ENCODE measurements at places on chromosomes 13 and 19.

GRCh38 chr19:48551437-48552302 is at the start of gene SULT2B1:
Gene SULT2B1 (plus strand): TSS chr19:48552172. CDS start chr19:48552253, 81 bp downstream.
- DNase-seq, result peak; percentile 94

GRCh38 chr19:47848823-47849473 is 10.1 kb upstream of the TPRX2 start:
- no peak for DNase-seq

GRCh38 chr13:38667526-38668109 is 19.3 kb upstream of the FREM2 start:
- no peak for DNase-seq

GRCh38 chr19:33395561-33396550 is 22.3 kb downstream of the CEBPG start:
- no peak for DNase-seq

GRCh38 chr13:54162069-54162468 is 1133.5 kb downstream of the OLFM4 start:
- no peak for DNase-seq

DNA sequence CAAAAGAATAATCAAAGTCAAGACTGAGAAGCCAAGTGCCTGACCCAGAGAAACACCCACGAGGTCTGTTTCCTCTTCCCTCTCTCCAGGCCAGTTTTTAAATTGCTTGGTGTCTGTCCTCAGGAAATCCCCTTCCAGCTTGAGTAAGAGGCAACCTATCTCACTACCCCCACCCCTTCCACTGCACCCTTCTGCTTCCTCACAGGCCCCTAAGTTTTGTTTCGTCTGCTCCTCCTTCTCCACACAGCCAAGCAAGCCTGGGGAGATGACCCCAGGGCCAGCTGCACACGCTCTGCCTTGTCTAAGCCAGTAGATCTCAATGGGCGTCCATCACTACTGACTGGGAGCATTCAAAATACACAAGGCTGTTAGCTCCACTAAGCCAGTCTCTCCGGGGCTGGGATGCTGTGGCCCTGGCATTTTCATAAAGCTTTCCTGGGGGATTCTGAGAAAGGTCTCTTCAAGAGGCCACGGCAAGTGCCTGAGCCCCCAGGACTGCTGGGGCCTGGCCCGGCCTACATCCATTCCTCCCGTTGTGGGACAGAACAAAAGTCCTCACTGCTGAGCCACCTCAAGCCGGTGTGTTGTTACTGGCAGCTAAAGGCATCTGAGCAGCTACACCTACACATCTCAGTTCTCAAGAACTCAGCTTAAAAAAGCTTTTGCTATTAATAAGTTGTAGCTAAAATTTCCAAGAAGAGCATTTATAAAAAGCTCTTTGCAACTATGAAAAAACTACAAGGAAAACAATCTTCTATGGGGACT is 14.9 kb upstream of the IL4I1 start:
- no peak for DNase-seq

DNA sequence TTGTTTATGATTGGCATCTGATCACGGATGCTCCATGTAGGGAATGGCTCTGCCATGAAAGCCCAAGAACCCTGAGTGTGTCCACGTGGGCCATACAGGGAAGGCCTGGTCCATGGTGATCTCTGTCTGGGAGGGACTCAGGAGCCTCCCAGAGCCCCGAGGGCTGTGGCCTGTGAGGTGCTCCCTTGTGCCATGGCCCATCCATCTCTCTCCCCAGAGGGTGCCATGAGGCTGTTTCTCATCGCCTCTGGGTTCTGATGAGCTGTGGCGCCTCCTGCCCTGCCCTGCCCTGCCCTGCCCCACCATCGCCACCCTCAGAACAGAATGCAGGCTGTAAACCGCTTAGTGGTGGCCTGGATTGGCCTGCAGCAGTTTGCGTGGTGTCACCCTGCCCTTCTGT is 83.1 kb downstream of the ATP11A start:
- no peak for DNase-seq

DNA sequence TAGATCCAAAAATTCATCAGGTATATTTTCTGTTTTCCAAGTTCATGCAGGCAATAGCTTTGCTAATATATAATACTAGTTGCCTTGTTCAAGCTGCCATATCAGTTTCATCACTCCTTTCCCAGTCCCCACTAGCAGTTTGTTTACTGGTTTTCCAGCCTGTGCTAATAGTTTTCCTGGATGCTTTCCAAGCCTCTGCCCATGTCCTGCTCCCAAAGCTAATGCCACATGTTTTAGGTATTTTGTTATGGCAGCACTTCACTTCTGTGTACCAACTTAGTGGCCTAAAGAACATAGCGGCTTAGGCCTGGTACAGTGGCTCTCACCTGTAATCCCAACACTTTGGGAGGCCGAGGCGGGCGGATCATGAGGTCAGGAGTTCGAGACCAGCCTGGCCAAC is 28.1 kb upstream of the ZNF527 start:
- no peak for DNase-seq

GRCh38 chr19:44640518-44640917 is 3.2 kb upstream of the PVR start:
- no peak for DNase-seq

- no peak for DNase-seq
These were observed 35.0 kb downstream of the ZSWIM4 start for GRCh38 chr19:13830114-13830740.

DNA sequence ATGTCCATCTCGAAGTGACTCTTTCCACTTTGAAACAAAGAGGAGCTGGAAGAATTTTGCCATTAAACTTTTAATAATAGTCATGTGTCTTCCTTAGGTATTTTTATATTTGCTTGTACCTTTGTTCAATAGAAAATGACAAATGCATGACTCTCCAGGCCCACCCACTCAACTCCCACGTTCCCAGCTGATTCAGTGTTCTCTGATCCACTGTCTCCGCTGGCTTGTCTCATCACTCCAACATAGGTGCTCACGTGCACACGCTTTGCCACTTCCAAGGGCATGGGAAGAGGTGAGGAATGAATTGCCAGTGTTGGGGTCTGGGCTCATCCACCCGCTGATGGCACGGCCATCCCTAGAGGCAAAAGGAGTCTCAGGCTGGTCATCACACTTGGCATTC is 24.5 kb downstream of the RASL11A start:
- no peak for DNase-seq

DNA sequence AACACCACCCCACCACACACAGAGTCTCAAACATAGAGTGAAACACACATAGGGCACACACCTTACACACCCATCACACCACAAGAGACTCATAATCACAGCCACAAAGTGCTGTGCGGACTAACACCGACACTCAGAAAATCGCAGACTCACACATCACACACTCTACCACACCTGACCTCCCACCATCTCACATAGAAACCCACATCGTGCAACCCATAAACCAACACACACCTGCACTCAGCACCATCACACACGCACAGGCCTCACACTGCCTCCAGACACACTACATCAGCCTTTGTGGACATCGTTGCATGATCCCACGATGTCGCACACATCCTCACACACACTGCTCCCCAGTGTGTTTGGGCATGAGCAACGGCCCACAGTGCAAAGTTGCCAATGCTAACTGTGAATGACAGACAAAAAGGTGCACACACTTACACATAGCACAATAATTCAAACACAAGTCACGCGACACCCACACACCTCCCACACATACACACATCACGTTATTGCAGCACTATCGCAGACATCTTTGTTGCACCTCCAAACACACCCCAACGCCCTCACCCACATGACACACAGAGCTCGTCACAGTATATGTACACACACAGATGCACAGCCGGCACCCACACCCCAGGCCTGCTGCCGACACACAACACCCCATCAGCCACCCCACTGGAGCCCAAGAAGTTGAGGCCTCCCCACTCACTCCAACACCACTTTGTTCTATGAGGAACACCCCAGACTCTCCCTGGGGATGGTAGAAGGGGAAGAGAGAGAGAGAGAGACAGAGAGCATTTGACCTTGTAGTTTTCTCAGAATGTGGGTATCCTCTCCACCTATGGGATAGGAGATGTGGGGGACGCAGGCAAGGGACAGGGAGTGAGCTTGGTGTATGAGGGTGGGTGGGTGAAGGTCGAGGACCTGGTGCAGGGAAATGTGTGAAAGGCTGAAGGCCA is 1.2 kb upstream of the ATP1A3 start:
- no peak for DNase-seq

GRCh38 chr19:56350416-56351045 is 35.9 kb upstream of the ZSCAN5A start:
- DNase-seq, result no peak

DNA sequence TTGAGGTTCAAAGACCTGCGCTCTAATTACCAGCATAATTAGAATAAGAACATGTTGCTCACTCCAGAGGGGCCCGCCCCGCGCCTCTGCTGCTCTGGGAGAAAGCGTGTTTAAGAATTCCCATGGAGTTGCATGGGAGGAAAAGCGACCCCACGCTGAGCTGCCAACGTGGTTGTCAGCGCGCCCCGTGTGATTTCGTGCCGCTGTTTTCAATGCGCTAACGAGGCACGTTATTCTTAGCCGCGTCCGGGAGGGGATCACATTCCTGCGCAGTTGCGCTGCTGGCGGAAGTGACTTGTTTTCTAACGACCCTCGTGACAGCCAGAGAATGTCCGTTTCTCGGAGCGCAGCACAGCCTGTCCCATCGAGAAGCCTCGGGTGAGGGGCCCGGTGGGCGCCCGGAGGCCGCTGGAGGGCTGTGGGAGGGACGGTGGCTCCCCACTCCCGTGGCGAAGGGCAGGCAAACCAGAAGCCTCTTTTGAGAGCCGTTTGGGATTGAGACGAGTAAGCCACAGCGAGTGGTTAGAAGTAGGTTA is 173.8 kb upstream of the SOX1 start:
- DNase-seq, result no peak

DNA sequence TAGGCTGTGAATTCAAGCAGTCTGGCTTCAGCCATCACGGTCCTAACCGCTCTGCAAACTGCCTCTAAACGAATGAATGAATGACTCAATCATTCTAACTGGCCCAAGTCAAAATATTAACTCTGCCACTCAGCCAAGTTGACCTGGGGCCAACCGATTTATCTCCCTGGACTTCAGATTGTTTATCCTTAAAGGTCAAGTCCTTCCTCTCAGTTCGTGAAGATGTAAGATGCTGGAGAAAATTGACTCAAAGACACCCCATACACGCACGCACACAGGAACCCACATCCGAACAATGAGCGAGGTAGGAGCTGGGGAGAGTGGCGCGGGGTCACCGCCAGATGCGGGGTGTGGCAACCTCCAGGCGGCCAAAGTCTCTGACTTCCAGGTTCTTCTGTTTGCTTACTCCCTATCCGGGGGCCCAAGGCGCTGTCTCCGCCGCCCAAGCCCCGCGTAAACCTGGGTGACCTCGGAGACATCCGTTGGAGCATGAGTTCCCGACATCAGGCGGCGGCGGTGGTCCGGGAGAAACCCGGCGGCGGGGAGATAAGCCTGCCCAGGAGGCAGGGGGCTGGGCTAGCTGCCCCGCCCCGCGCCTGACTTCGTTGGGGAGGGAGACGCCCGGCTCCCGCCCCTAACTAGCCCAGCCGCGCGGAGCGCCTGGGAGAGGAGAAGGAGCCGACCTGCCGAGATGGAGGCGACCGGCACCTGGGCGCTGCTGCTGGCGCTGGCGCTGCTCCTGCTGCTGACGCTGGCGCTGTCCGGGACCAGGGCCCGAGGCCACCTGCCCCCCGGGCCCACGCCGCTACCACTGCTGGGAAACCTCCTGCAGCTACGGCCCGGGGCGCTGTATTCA is at the start of gene CYP2S1:
Gene CYP2S1, plus strand, starts transcription at position 646 of the 856 bp plus-strand sequence. Its CDS starts 46 bp downstream, at position 692.
- DNase-seq, result no peak

DNA sequence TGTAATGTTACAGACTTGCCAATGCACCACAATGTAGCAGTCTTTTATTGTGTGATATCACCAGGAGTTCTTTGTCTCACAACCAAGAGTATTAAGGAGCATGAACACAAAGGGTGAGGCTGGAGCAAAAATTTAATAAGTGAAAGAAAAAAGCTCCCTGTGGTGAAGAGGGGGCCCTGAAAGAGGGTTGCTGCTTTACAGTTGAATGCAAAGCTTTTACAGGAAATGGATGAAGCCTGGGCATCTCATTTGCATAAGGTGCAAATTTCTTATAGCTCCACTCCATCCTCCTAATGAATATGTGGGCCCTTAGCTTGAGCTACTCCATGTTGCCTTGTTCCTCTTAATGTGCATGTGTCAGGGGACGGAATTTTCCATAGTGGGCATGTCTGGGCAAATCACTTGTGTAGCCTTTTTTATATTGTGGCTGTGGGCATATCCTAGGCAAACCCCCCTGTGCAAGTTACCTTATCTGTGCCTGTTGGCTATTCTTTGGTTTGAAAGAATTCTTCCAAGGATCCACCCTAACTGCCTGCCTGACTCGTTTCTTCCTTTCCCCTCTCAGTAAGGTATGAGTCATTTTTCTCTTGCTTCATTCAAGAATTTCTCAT is 45.3 kb upstream of the TRPC4 start:
- DNase-seq, result no peak

GRCh38 chr13:27634231-27634630 is 12.5 kb downstream of the POLR1D start:
- DNase-seq, result no peak

GRCh38 chr13:110010404-110011138 is 224.2 kb upstream of the IRS2 start:
- DNase-seq, result no peak

- DNase-seq, result no peak
These were observed 89.2 kb downstream of the DHRS12 start for GRCh38 chr13:51714663-51715168.

GRCh38 chr13:91355826-91356710 is 8.6 kb downstream of the MIR17HG start:
- DNase-seq, result no peak

GRCh38 chr19:1253514-1254080 is 5.2 kb downstream of the MIDN start:
- DNase-seq, result no peak

DNA sequence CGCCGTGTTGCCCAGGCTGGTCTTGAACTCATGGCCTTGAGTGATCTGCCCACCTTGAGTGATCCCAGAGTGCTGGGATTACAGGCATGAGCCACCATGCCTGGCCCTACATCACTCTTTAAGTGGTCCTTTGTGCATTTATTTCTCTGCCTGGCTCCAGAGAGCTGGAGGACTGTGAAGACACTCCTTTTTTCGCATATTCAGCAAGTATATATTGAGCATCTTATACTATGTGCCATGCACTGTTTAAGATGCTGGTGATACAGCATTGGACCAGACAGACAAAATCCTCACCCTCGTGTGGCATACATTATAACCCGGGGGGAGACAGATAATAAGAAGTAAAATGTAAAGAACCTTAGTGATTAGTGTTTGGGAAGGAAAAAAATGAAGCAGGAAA is 66.8 kb upstream of the NPAS1 start:
- no peak for DNase-seq

- DNase-seq, result no peak
These were observed 428.1 kb upstream of the DACH1 start for GRCh38 chr13:72295153-72295552.

GRCh38 chr13:42754801-42755510 is 26.4 kb upstream of the FAM216B start:
- DNase-seq, result no peak

- DNase-seq, result no peak
These were observed 49.6 kb downstream of the RYR1 start for GRCh38 chr19:38483016-38483630.

GRCh38 chr13:46899801-46900200 is 2.9 kb upstream of the HTR2A start:
- no peak for DNase-seq

GRCh38 chr13:39417643-39418042 is 185.3 kb downstream of the LHFPL6 start:
- no peak for DNase-seq
